ENCODE measurements at places on chromosomes 6 and 20. TPM values are rescaled to one million over a fixed set of nuclear protein-coding genes. Genes with fewer than 3 reads are reported as not detected.

DNA sequence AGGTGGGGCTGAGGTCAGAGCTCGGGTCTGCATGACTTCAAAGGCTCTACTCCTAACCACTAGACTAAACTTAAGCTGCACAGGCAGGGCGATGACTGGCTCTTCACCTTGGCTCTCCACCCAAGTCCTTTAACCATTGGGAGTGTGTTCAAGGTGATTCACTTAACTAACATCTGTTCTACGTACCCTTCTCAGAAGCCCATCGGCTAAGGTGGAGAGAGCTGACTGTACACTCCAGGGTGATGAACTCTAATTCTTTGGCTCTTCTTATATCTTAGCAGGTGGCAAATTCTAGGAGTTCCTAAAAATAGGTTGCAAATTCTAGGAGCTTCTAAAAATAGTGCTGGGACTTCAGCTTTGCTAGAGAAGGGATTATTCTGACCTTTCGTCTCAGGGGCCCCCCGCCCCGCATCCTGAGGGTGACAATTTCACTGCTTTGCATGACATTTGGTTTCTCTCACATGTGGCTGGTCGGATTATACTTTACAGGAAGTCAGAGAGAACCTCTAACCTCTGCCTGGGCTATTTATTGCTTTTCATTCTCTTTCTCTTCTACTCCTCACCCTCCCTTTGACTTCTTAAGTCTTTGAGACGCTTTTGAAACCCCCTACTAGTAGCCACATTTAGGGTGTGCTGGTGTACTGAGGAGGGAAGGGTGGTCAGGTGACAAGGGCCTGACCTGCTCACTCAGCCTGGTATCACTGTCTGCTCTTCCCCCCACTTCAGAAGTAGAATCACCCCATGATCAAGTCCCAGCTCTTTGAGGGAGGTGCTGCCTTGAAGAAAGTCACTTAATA, 55.5 kb downstream of the PRDM1 start:
- DNase-seq = no peak

- no peak for DNase-seq
Observed at GRCh38 chr6:135314543-135314942, 133.4 kb downstream of the MYB start.

GRCh38 chr6:45195137-45195536, 133.0 kb upstream of the RUNX2 start:
- DNase-seq = no peak

DNA sequence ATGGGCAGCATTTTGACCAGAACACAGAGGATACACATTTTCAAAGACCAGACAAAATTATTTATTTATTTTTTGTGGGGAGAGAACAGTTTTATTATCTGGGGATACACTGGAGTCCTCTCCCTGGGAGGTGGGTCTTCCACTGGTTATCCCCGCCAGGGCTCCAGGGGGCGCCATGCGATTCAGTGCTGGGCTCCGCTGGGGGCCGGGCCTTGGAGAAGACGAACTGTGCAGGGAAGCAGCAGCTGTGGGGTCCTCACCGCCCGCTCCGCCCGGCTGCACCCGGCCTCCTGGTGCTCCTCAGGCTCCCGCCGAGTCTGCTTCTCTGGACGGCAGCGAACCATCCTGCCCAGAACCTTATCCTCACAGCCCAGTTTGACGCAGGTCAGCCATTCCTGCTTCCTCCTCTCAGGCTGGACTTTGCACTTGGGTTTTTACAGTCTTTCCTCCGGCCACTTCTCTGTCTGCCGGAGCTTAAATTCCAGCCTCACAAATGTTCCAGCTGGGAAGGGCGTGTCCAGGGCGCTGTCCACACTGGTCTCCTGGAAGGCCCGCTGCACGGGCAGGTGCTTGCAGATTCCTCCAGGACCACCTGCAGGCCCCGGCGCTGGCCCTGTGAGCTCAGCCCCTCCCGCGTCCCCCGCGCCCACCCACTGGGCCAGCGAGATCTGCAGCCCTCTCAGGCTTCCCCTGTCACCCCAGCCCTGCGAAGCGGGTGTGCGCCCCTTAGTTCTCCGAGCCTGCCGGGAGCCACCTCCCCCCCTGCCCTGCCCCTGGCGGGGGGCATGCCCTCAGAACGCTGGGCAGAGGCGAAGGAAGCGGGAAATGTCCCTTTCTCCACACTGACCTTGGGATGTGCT, 1830.0 kb upstream of the DEFB115 start:
- DNase-seq = no peak

- no peak for DNase-seq
Observed at GRCh38 chr6:8506126-8506525, 70.8 kb upstream of the SLC35B3 start.

DNA sequence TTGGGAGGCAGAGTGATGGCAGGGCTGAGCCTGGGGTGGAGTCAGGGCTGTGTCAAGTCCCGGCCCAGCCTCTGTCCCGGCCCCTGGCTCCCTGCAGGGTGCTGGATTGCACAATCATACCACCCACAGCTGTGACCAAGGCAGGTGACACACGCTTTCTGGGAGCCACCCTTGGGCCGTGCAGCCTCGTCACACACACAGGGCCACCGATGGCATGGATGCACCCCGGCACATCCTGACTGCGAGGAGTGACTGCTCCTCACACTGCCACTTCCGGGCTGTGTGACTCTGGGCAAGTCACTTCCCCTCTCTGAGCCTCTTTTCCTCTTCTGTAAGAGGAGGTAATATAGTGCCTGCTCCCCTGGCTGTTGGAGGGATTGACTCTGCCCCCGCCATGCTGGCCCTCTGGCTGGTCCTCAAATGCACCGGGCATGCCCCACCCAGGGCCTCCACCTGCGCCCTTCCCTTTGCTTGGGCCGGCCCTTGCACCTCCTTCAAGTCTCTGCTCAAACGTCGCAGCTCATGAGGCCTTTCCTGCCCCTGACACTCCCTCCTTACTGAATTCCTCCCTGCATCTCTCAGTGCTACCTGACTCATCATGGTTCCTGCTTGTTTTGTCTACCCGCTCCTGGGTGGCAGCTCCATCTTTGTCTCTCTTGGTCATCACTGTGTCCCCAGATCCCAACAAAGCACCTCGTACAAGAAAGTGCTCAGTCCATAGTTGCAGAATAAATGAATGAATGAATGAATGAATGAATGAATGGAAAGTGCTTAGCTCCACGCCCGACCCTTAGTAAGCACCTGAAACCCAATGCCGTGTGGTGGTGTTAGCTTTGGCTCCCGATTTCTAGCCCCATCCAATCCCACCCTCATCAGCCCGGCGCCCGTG, 93.5 kb downstream of the CEBPB start:
- DNase-seq = no peak

Gene LPA
- total RNA-seq = 0.14 TPM
